ENCODE measurements at places on chromosomes 7 and 10.

- no peak for DNase-seq
Observed at GRCh38 chr7:28181416-28181815, 821 bp upstream of the JAZF1 start.

DNA sequence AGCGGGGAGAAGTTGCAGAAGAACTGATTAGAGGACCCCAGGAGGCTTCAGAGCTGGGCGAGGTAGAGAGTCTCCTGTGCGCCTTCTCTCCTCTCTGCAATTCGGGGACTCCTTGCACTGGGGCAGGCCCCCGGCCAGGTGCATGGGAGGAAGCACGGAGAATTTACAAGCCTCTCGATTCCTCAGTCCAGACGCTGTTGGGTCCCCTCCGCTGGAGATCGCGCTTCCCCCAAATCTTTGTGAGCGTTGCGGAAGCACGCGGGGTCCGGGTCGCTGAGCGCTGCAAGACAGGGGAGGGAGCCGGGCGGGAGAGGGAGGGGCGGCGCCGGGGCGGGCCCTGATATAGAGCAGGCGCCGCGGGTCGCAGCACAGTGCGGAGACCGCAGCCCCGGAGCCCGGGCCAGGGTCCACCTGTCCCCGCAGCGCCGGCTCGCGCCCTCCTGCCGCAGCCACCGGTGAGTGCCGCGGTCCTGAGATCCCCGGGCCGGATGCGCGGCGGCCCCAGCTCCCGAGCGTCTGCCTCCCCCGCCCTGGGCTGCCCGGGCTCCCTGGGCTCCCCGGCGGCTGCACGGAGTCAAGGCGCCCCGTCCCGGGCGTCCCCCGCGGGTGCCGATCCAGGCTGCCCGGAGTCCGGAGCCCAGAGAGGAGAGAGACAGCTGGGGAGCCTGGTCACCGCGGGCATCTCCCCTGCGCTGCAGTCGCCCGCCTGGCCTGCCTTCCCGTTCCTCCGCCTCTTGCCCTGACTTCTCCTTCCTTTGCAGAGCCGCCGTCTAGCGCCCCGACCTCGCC is at the start of gene PLAU:
PLAU (plus strand) TSS at position 369 of the 789 bp plus-strand sequence. CDS start 424 bp downstream, outside the sequence.
- peak; percentile 91 for DNase-seq

DNA sequence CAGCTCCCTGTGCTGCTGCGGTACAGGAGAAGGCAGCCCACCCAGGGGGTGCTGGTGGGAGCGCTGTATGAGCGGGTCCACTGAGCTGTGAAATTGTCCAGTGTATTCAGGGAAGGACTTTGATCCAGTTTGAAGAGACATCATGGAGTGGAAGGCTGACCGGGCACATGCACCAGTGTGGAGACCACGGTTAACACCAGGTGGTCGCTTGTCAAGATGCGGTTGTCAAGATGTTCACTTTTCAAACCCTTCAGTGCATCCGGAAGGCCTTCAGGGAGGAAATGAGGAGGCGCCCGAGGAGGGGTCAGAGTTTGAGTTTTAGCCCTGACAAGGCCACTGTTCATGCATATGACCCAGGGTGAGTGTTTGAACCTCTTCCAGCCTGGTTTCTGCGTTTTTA is 6.1 kb downstream of the DOCK1 start:
- no peak for DNase-seq

- no peak for DNase-seq
Observed at GRCh38 chr10:32130788-32131187, 74.6 kb upstream of the KIF5B start.

GRCh38 chr7:1103789-1104515 is 16.0 kb downstream of the GPER1 start:
- no peak for DNase-seq

DNA sequence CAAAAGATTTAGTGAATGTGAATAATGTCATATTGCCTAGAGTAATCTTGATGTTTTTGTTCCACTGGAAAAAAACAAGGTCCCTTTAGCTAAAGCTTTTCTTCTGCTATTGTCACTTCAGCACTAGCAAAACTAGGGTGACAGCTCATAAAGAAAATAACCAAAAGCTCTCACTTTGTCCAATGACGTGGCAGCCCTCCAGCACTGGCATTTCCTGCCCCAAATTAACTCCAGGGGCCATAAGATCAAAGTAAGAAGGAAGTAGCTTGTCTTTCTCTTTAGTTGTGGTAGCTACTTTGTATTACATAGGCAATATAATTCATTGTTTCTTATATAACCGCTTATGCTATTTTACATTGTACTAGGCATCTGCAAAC is 47.3 kb downstream of the LRRN3 start:
- no peak for DNase-seq

GRCh38 chr10:68165643-68166042 is 56.4 kb downstream of the MYPN start:
- no peak for DNase-seq

GRCh38 chr7:26398427-26398755 is 106.7 kb downstream of the SNX10 start:
- DNase-seq: peak; percentile 82

GRCh38 chr7:155918720-155919390 is 106.6 kb upstream of the SHH start:
- no peak for DNase-seq

DNA sequence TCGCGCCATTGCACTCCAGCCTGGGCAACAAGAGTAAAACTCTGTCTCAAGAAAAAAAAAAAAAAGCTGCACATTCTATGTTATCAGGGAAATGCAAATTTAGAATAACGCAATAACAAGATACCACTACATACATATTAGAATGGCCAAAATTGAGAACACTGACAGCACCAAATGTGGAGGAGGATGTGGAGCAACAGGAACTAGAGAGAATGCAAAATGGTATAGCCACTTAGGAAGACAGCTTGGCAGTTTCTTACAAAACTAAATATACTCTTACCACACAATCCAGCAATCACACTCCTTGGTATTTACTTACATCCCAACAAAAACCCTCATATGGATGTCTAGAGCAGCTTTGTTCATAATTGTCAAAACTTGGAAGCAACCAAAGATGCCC is 76.8 kb downstream of the ALOX5 start:
- DNase-seq: no peak

GRCh38 chr7:79296553-79297320 is 156.7 kb downstream of the MAGI2 start:
- no peak for DNase-seq

GRCh38 chr7:129083525-129083924 is 28.6 kb upstream of the TNPO3 start:
- no peak for DNase-seq

DNA sequence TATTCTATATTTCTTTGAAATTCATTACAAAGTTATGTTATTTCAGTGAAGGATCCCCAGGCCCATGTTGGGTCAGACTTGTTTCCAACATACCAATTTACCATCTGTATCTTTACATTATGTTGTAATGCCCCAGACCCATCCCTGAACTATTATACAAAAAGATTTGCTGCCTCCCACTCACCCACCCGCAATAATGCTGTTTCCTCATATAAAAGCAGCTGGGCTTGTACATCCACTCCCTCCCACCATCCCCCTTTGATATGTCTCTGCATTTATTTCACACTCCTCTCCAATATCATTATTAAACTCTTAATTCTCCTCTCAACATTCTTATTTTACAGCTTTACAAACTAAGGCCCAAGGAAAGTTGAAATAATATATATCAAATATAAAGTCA is 153.7 kb downstream of the DOCK4 start:
- no peak for DNase-seq

- DNase-seq: peak; percentile 76
Observed at GRCh38 chr7:139523968-139524815, 707 bp downstream of the CLEC2L start.

DNA sequence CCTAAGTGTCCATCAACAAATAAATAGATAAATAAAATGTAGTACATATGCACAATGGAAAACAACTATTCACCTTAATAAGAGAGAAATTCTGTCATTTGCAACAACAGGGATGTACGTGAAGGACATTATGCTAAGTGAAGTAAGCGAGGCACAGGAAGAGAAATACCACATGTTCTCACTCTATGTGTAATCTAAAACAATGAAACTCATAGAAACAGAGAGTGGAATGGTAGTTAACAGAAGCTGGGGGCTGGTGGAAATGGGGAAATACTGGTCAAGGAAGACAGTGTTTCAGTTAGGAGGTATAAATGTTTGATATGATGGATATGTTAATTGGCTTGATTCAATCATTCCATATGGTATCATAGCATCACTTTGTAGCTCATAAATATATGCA is 43.1 kb downstream of the ARL4A start:
- DNase-seq: no peak

DNA sequence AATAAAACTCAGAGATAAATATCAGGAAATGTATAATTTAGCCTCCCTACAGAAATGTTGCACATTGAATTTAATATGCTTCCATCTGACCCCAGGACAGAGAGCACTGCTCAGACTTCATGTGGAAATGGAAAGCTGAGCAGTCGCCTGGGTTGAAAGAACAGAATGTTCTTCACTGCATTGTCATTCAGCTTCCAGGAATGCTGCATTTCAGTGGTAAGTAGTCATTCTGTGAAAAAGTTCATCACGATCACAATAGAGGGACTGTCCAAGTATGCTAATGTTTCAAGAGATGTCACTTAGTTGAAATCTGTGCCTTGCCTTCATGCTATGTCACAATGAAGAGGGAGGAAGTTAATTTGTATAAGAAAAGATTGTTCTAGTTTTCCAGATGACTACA is 147.3 kb downstream of the NRCAM start:
- DNase-seq: no peak

DNA sequence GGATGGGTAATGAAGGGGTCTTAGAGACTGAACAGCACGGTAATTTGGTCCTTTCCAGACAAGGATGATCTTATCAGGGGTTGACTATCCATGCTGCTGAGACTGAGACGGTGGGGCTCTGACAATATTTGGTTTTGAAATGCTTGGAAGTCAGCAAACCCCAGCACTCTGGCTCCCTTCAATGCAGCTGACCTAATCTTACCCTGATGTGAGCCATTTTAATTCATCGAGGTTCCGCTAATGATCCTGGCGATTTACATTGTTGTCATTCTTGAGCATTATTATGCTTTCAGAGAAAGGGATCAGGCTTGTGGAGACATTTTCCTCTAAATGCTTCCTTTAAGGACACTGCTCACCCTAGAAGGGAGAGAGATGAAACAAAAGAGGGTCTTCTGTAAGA is 114.6 kb upstream of the BMPER start:
- no peak for DNase-seq

- DNase-seq: peak; percentile 46
Observed at GRCh38 chr7:51324206-51324898, 7.7 kb upstream of the COBL start.

DNA sequence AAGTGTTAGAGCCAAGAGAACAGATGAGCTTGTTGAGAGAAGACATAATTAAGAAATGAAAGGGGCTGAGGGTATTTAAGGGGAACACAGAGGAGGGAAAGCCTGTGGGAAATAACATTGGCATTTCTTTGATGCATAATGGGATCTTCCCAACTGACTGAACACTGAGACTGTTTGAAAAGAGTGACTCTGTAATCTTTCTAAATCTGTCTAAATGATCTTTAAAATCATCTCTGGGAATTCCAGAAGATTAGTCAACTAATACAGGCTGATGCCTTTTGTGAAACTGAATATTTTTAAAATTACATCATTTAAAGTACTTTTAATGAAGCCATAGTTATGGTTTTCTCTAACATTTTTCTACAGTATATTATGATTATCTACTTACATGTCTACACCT is 17.4 kb upstream of the SLC35G1 start:
- DNase-seq: no peak

- DNase-seq: no peak
Observed at GRCh38 chr10:86685893-86686632, 17.8 kb downstream of the LDB3 start.

DNA sequence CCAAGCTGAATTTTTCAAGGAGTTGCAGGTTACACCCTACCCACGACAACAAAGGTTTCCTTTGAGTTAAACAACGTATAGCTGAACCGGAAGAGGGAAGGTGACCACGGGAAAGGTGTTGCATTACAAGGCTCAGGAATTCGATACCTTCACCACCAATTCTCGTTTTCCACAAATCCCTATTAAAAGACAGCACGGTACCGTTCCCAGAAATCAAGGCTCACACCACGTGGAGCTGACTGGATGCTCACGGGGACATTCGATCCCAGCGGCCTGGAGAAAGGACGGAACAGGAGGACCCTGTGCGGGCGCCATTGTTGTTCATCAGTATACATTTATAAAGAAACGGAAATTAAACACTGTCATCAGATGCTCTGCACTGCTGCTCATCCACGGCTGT is 56.4 kb downstream of the CTBP2 start:
- DNase-seq: no peak

GRCh38 chr7:100613412-100614175 is 1.3 kb downstream of the MOSPD3 start:
- no peak for DNase-seq

GRCh38 chr7:101226721-101227120 is 8.8 kb downstream of the ZNHIT1 start:
- no peak for DNase-seq

- DNase-seq: no peak
Observed at GRCh38 chr10:95814011-95814727, 58.2 kb downstream of the ENTPD1 start.

- no peak for DNase-seq
Observed at GRCh38 chr10:65306201-65306600, 1619.6 kb upstream of the LRRTM3 start.

DNA sequence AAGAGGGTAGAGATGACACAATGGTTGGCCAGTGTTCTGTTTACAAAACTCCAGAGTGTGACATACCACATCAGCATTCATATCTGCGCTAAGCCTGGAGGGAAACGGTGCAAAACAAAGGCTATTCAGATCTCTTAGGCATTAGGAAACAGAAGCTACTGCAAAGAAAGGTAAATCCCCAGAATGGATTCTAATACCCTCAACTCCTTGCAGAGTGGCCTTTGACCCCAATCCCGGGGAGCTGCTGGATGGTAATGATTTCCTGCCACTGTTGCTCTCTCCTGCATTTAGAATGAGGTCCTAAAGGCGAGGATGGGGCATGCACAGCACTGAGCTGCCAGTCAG is 65.2 kb downstream of the AOAH start:
- DNase-seq: peak; percentile 75

DNA sequence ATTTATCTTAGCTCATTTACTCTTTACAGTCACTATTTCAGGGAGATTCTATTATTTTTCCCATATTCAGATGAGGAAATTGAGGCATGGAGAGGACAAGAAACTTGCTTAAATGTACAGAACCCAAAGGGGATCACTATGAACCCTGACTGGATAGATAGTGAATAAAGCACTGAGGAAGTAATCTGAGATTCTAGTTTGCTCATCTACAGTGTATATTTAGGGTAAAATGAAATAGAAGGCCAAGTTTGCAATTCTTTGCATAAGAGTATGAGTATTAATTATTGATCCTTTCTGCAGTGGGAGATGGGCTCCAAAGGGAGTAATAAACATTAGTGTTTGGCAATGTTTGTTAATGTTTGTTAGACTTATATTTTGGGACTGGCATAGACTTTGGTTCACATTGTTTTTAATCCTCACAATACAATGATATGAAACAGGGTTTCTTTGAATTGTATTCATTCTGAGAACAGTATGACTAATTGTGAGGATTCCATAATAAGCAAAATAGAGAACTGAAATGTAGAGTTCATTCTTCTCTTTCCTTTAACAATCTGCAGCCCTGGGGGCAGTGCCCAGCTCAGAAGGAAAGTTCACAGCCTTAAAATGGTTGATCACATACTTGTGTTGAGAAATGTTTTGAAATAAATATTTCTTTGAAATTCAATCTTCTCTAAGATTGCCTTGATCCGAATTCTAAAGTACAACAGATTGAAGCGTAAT is 131.0 kb upstream of the ZNF804B start:
- no peak for DNase-seq

- DNase-seq: no peak
Observed at GRCh38 chr10:74293686-74294371, 142.8 kb downstream of the ADK start.

GRCh38 chr10:60953420-60953819 is 9.4 kb upstream of the RHOBTB1 start:
- DNase-seq: no peak
